Stimulated activated CD4-positive, alpha-beta T cell treated with anti-CD3 and anti-CD28 coated beads, Interleukin-1b, Interleukin-23, amount 100 ng/mL, for 4 hours (primary cell): ENCODE measurements at places on chromosomes 2 and 18.

GRCh38 chr18:6280211-6280743, 134.4 kb downstream of the L3MBTL4 start:
- no peak for DNase-seq

DNA sequence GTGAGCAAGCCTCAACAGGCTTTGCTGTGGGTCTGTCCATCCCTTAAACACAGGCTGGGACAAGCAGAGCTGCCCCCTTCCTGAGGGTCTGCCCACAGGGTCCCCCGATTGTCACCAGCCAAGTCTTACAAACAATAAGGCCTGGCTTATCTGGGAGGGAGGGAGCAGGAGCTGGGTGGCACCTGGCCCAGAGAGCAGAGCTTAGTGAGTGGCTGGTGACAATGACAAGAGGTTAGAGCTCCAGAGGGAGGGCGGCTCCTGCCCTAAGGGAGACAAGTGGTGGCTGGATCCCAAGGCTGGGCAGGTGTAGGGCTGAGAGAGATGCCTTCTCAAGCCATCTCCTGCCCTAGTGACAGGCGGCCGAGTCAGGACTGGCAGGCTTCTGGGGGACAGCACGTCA, 125.5 kb downstream of the KLHL29 start:
- DNase-seq = no peak

DNA sequence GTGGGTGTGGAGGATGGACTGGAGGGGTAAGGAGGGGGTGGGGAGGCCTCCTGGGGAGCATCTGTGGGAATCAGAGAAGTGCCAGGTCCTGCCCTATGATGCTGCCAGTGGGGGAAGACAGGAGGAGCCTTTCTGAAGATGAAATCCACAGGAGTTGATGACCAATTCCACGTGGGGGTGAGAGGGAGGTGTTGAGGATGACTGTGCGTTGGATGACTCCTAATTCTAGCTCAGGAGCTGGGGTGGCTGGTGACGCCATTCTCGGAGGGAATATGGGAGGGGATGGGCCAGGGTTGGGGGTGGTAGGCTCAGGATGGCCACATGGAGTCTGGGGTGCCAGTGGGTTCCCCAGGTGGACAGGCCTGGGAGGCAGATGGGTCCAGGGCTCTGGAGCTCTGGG, 32.3 kb downstream of the EMX1 start:
- no peak for DNase-seq

DNA sequence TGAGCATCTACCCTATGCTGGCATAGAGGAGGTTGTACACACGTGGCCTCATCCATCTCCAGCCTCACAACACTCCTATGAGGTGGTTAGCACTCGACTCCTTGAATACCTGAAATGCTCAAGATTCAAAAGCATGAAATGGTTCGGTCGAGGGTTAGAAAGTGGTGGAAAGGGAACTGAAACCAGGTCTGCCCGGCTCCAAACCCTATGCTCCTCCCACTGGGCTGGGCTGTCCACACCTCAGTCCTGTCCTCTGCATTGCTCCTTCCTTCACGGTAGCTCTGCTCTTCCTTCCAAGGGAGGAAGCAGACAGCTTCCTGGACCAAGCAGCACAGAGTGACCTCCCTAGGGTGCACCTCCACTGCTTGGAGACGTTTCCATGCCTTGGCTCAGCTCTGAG, 565.2 kb upstream of the ID2 start:
- DNase-seq = no peak

- no peak for DNase-seq
Observed at GRCh38 chr2:30710461-30710860, 96.8 kb downstream of the CAPN13 start.

- no peak for DNase-seq
Observed at GRCh38 chr2:9416962-9417316, 6.4 kb downstream of the ITGB1BP1 start.

DNA sequence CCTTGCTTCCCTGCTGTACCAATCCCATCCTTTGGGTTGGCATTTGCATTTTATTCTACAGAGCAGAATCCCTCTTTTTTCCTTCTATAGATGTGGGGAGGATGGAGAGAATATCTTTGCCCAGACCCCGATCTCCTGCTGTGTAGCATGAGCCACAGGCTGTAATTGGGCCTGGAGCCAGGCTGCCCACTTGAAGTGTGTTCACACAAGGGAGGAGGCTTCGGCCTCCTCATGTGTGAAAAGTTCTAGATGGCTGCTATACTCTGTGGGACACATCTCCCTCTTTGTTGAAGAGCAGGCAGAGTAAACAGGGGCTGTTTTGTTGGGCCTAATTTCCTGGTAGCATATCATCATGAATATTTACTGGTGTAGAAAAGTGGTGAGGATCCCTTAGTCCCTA, 126.3 kb downstream of the XRCC5 start:
- no peak for DNase-seq

GRCh38 chr2:23871206-23871605, 55.7 kb downstream of the ATAD2B start:
- DNase-seq = no peak

- no peak for DNase-seq
Observed at GRCh38 chr18:37361335-37362157, 204.1 kb downstream of the CELF4 start.

GRCh38 chr2:126700677-126701076, 44.7 kb downstream of the GYPC start:
- DNase-seq = no peak

- DNase-seq = no peak
Observed at GRCh38 chr2:58702302-58702885, 461.3 kb upstream of the FANCL start.

DNA sequence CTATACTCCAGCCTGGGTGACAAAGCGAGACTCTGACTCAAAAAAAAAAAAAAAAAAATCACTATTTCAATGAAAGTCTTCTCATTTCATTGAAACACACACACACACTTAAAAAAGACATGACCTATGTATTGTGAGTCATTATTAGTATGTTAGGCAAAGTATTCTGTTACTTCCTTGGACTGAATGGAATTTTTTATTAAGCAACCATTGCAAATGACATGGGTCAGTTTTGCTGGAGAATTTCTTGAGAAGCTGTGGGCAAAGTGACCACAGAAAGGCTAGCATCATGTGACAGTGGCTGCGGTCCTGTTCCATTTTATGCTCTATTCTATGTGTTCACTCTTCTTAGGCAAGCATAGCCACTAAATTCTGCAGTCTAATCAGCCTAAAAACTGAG, 695.7 kb downstream of the TDRD15 start:
- DNase-seq = no peak

DNA sequence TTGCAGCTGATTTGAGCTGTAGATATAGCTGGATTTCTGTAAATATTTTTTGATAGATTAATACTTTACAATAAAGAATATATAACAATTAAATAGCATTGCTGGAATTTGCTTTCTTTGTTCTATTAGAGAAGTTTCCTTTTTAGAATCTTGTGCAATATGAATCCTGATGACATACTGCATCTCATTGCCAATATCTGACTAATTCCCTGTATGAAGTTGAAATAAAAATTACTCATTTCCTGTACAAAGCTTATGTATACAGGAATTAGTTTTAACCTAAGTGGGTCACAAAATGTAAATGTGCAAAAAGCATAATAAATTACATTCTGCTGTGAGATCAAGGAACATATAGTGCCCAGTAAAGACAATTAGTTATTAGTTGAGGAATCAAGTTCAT, 72.8 kb upstream of the TMEFF2 start:
- no peak for DNase-seq

DNA sequence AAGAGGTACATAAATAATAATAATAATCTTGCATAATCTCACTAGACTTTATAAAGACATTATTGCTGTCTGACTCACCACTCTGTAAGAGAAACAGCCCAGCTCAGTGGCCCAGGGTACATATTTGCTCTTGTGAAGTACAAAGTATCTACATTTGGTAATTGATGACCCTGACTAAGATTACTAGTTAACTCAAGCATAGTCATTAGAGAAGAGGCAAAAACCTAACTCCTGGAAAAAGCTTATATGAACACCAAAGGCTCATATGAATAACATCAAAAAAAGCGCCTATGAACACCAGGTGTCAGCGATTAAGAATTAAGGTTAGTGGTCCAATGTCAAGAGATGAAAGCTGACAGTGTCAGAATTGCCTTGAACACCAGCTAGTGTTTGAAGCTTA, 38.4 kb downstream of the RAD51AP2 start:
- DNase-seq = no peak

- no peak for DNase-seq
Observed at GRCh38 chr2:236309669-236310029, 45.4 kb upstream of the ASB18 start.
